Karpas-422 (cell line): ENCODE measurements at places on chromosomes 1 and 21. TPM values are rescaled to one million over a fixed set of nuclear protein-coding genes. Genes with fewer than 3 reads are reported as not detected.
A peak's percentile ranks its signal among the peaks of the same experiment; 100 is the strongest.

KCNA3 gene
- not detected in 2 replicates for total RNA-seq

DNAJC28 gene
- 0.22 and 0.25 TPM in 2 replicates for total RNA-seq

RHD gene
- total RNA-seq = 0.26 TPM in 1 of 2 replicates, not detected in the other

COL16A1 gene
- not detected in 2 replicates for total RNA-seq

SLC2A5 gene
- total RNA-seq = 0.07 and 0.22 TPM in 2 replicates

AADACL3 gene
- not detected in 2 replicates for total RNA-seq

WDR64 gene
- not detected in 2 replicates for total RNA-seq

RNU1-4 gene
- under 0.01 TPM in 2 replicates for total RNA-seq

NMNAT2 gene
- not detected in 2 replicates for total RNA-seq

SYDE2 gene
- total RNA-seq = not detected in 2 replicates

TCEA3 gene
- not detected in 2 replicates for total RNA-seq

DNA sequence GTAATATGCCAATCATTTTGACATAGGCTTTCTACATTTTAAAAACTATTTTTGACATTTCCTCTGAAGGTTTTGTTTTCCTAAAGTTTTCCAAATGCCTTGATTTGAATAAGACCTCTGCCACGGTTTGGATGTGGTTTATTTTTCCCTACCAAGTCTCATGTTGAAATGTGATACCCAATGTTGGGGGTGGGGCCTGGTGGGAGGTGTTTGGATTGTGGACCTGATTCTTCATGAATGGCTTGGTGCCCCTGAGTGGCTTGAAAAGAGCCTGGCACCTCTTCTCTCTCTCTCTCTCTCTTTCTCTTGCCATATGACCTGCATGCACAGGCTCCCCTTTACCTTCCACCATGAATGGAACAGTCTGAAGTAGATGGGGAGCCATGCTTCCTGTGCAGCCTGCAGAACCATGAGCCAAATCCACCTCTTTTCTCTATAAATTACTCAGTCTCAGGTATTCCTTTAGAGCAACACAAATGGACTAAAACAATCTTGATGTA lies 14.8 kb downstream of the MMEL1 start:
- DNase-seq = no peak

DNA sequence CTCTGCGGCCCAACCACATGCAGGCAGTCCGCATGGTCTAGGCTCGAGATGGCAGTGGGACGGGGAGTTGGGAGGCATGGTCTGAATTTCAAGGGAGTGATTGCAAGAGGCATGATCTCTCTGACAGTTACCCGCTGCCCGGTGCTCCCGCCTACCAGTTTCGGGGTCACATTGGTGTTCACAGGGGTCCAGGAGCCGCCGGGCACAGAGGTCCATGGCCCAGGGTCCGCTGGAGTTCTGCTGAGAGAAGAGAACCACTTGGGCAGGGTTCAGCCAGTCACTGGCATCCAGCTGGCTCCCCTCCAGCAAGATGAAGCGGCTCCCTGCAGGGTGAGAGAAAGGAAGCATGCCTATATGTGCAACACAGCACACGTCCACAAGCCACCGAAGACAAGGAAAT lies 141.3 kb downstream of the ASTN1 start:
- DNase-seq = no peak

- DNase-seq = peak; percentile 56
These were observed 66.5 kb downstream of the PLXNA2 start for GRCh38 chr1:208177656-208178055.

DNA sequence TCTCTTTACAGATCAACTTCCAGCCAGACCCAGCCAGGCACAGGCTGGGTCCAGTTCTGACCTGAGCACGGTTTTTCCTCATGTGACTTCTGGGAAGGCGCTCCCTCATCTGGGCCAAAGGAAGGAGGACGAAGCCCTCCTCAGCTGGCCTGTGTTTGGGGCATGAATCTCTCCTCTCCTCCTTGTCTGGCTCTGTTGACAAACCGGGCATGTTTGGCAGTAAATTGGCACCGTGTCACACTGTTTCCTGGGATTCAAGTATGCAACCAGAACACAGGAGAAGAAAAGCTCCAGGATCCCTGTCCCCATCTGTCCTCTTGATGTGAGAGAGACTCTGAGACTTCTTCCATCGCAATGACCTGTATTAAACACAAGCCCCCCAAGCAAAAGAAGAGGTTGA lies 18.3 kb downstream of the NECAP2 start:
- DNase-seq = no peak

DNA sequence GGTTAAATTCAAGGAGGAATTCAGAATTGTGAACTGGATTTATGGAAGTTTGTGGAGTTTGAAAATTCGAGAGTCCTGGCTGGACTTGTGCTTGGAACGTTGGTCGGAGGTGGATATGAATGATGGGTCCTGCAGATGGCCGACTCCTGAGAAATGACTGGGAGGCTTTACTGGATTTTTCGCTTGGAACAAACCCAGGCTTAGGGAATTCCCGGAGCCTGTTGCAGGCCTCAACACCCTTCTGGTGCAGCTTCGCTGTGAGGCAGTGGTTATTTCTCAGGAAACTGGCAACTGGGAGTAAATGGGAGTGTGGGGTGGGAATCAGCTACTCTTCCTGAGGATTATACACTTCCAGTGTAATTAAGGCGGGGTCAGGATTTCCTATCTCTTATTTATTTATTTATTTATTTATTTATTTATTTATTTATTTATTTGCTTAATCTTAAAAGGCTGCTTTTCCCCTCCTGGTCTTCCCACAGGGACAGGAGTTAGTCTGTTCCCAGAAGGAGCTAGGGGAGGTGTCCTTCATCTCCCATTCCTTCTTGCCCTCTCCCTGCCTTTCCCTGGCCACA lies 21.1 kb downstream of the MAPKAPK2 start:
- no peak for DNase-seq

GRCh38 chr21:16841975-16842695 lies 670.7 kb upstream of the CXADR start:
- DNase-seq = no peak

- DNase-seq = no peak
These were observed 26.7 kb upstream of the A3GALT2 start for GRCh38 chr1:33347650-33347992.
